Fibroblast of villous mesenchyme (primary cell): ENCODE measurements at places on chromosomes 4 and X. TPM values are rescaled to one million over a fixed set of nuclear protein-coding genes. Genes with fewer than 3 reads are reported as not detected.

AR gene
- 10.8 and 11.3 TPM in 2 replicates for total RNA-seq

AWAT2 gene
- not detected in 2 replicates for total RNA-seq

ACSL4 gene
- total RNA-seq: 146 and 171 TPM in 2 replicates

LCORL gene
- 14.2 and 19.4 TPM in 2 replicates for total RNA-seq

SH3TC1 gene
- 3.9 and 13.9 TPM in 2 replicates for total RNA-seq

SLC16A2 gene
- total RNA-seq: 10.6 and 10.8 TPM in 2 replicates

PHKA1 gene
- 7.4 and 8.6 TPM in 2 replicates for total RNA-seq

CXorf65 gene
- not detected in 2 replicates for total RNA-seq

FRMD7 gene
- not detected in 2 replicates for total RNA-seq

CCDC149 gene
- 6.1 and 8.6 TPM in 2 replicates for total RNA-seq

CXXC4 gene
- total RNA-seq: 0.32 and 0.43 TPM in 2 replicates

DRD5 gene
- total RNA-seq: not detected in 2 replicates

CT45A1 gene
- not detected in 2 replicates for total RNA-seq

HSFX3 gene
- not detected in 2 replicates for total RNA-seq

PRSS48 gene
- total RNA-seq: not detected in 2 replicates

TSPAN6 gene
- 30.0 and 44.5 TPM in 2 replicates for total RNA-seq

GLOD5 gene
- total RNA-seq: not detected in 2 replicates
